GM23248 (cell line): ENCODE measurements at places on chromosomes 12 and 14. TPM values are rescaled to one million over a fixed set of nuclear protein-coding genes. Genes with fewer than 3 reads are reported as not detected.

ANO2 gene
- polyA plus RNA-seq = not detected in 2 replicates

CACNA1C gene
- 2.5 and 4.9 TPM in 2 replicates for polyA plus RNA-seq

- DNase-seq = no peak
These were observed 19.3 kb upstream of the TFCP2 start for GRCh38 chr12:51192284-51192671.

GRCh38 chr14:75113932-75114539 is 12.8 kb downstream of the NEK9 start:
- DNase-seq = no peak

DNA sequence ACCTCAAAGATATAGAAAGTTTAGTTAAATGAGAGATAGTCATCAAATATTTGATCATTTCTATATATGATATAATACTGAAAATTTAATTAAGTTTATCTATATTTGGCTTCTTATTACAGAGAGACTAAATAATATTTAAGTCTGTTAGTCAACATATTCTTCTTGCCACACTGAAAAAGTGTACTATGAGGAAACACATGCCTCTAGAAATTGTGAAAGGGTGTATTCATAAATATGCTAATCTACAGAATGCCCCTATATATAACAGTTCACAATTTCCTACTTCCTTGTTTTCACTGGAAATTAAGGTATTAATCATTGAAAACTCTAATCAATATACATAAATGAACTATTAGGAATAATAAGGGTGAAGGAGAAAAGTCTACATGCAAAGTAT is 31.4 kb upstream of the ETV6 start:
- DNase-seq = no peak

- no peak for DNase-seq
These were observed 66.4 kb upstream of the GPATCH2L start for GRCh38 chr14:76085358-76085757.

DNA sequence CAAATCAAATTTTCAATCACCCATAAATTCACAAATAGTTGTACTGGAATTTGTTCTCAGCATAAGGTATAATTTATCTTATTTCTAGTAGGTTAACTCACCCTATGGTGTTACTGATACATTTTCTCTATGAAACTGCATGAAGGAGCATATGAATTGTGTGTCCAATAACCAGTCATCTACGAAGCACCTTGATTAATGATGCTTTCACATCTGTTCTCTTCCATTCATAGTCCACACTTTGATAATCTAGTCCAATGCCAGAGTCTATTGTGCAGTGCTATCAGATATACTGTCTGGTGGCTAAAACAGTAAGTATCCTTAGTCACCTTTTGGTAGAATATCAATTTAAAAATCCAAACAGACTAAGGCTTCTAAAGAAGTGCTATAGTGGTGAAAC is 876.0 kb downstream of the RPS29 start:
- DNase-seq = no peak

GRCh38 chr12:69685810-69686209 is 13.3 kb downstream of the BEST3 start:
- peak; percentile 81 for DNase-seq

- DNase-seq = peak; percentile 63
These were observed 908 bp upstream of the CDKL1 start for GRCh38 chr14:50397390-50398188.
